Sciatic nerve (tissue), 2 donors: ENCODE measurements at places on chromosomes 5 and 9.

GRCh38 chr5:130549884-130550561 lies 615.0 kb downstream of the HINT1 start:
- no peak for DNase-seq

- DNase-seq = peak; percentile 91
Measured at GRCh38 chr5:180809403-180810209, 7.0 kb upstream of the MGAT1 start.

DNA sequence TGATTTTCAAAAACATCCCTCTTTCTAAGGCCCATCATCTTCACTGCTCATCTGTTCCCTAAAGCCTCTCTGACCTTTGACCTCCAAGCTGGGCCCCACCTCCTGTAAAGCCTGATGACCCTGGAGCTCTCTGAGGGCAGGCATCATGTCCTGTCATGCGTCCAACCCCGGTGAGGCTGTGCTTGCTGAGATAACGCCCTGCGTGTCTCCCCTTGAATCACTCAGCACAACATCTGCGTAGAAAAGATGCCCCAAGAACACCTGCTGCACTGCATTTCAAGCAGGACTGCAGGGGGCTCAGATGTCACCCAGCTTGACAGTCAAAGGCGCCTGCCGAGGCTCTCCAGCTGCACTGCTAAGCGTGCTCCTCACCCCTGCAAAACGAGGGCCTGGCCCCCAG lies 78.0 kb downstream of the OTULIN start:
- no peak for DNase-seq

DNA sequence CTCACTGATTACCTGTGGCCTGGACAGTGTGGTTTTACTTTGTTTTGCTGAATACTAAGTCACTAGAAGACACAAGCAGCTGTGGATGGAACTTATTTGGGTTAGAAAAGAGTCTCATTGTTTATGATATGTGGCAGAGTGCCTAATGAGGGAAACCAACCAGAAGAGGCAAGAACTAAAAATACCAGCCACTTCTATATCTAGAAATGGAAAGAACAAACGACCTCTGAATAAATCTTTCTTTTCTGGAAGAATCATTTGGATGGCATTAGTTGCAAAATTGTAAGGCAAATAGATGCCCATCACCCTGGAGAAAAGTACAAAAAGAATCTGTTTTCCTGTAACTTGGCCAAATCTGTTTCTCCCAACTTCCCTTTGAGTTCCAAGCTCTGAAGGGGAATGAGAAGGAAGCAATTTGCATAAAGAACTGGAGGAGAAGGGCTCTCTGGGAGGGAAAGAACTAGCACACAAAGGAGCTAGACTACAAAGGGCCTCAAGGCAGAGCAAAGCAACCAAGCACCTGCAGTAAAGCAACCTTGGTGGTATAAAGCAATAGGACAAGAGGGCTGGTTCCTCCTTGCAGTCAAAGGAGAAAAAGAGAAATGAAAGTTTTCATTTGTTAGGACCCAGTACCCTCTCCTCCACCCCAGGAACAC lies 455.4 kb downstream of the CAAP1 start:
- DNase-seq = no peak

GRCh38 chr5:180121826-180122413 lies 50.4 kb upstream of the RNF130 start:
- no peak for DNase-seq

DNA sequence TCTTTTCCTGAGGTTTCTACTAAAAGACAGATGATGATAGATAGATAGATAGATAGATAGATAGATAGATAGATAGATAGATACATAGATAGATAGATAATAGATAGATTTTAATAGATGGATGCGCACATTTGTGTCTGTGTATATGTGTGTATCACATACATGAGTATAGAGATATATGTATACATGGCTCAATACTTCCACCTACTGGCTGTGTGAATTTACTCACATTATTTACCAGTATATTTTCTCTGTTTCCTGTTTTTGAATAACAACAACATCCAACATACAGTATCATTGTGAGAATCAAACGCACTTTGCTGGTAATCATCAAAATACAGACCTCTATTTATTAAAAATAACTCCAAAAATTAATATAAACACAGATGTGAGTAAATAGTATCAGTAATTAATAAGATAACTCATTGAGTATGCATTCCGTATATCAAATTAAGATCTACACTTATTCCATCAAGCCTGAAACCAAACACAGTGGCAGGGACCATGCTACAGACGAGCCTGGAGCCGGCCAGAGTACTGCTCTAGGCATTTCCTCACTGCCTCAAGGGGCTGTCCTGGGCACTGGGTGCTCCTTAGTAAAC lies 338.0 kb downstream of the SEMA5A start:
- DNase-seq = no peak

GRCh38 chr9:4077499-4078102 lies 222.3 kb downstream of the GLIS3 start:
- DNase-seq = peak; percentile 89

- no peak for DNase-seq
Measured at GRCh38 chr9:72441848-72442607, 77.0 kb upstream of the ZFAND5 start.

DNA sequence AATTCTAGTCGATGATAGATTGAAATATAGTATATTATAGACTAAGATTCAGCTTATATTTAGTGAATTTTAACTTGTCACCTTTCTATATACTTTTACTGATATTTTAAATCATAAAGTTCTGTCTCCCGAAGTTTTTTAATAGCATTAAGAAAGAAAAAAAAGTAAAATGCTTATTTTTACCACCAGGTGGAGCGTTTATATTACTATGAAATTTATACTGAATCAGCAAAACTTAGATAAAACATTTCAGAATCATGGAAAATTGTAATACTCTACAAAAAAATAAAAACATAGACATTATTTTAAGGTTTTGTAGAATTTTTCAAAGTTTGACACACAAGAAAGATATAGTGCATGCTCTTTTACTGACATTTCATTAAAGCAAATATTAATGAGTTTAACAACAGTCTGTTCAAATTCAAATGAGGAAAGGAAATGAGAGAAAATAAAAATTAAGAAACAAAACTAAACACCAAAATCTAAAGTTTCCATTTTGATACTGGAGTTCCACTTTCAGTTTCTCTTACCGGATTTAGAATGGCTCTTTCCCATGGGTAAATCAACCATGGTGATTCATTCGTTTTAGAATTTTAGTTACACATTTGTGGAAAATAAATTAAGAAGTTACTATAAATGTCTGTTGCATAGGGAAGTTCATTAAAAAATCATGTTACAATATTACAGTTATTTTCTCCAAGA lies 1035.3 kb downstream of the CDH12 start:
- no peak for DNase-seq
